ENCODE measurements at places on chromosomes 11 and 22. TPM values are rescaled to one million over a fixed set of nuclear protein-coding genes. Genes with fewer than 3 reads are reported as not detected.

Gene WBP2NL
- not detected for total RNA-seq

Gene BCO2
- 15.3 TPM for total RNA-seq

Gene RIMBP3C
- total RNA-seq = not detected

Gene C2CD3
- total RNA-seq = 22.5 TPM

Gene CREBZF
- total RNA-seq = 133 TPM

Gene DRICH1
- total RNA-seq = 1.4 TPM

Gene LRP4
- total RNA-seq = 21.2 TPM

Gene GRM5
- total RNA-seq = under 0.01 TPM

Gene GLYAT
- not detected for total RNA-seq

Gene MMP27
- not detected for total RNA-seq

DNA sequence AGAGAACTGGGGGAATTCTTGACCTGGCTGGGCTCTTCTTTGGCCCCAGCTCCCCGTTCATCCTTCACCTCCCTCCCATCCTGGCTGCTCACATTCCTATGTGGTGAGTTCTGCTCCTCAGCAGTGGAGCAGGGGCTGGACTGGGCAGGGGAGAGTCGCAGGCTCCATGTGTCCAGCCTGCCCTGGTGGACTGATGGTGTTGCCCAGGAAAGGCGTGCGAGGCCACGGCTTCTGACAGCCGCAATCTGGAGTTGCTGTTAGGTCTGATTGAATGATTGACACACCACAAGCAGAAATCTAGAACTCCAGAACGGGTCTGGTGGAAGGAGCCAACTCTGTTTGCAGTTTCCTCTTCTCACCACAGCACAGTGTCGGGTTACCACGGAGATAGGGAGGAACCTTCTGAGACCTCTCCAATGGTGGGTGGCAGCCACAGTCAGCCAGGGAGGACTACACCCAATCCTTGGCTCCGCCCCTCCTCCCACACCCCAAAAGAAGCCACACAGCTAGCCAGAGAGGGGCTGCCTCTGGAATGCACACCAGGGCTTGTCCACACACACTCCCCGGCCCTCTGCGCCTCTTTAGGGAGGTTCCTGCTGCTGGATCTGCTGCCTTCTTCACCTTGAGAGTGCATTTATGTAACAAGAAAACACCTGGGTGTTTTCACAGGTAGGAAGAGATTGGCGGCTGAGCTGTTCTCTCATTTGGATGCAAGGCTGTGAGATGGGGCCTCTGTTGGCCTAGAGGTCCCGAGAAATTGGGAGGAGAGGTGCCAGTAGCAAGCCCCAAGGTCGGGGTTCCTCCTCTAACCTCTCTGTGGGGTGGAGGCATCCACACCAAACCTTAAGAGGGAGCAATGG lies 56.4 kb upstream of the CD44 start:
- H3K27me3 ChIP-seq = no peaks in the 10 kb centered on the region
- H3K27ac ChIP-seq = peak overlapping the region; percentile 82
- H3K4me3 ChIP-seq = no peak overlapping the region
- H3K4me1 ChIP-seq = peaks cover 12% of the 10 kb centered on the region

GRCh38 chr22:19291218-19291579 lies 320 bp downstream of the CLTCL1 start:
- no peaks in the 10 kb centered on the region for H3K36me3 ChIP-seq
- H3K27ac ChIP-seq = peak overlapping the region; percentile 66
- H3K27me3 ChIP-seq = no peaks in the 10 kb centered on the region

DNA sequence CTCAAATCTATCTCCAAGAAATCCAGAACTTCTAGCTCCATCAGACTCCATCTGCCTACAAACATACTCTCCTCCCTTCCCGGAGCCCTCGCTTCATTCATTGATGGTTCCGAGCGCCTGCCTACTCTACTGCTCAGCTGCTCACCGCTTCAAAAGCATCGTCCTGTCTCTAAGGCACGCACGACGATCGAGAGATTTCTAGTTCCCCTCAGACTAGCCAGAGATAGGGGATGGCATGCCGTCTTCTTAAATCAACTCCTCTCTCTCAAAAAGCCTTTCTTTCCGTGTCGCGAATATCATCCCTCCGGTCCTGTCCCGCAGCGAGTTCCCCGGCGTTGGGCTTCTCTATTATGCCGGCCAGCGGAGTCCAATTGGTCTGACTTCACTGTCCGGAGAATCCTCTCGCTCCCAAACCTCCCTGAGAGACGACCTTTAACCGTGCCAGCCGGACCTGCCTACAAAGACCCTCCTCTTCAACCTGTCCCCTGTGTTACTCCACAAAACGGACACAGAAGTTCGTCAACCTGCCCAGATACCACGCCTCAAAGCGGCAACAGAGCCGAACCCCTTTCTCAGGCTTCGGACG lies 592 bp downstream of the EEF1G start:
- H3K27ac ChIP-seq = peak overlapping the region; percentile 77
- DNase-seq = no peak
- H3K4me3 ChIP-seq = peak overlapping the region; percentile 95
- no peaks in the 10 kb centered on the region for H3K36me3 ChIP-seq
- H3K27me3 ChIP-seq = no peaks in the 10 kb centered on the region

GRCh38 chr11:35178067-35178805 lies 39.3 kb downstream of the CD44 start:
- no peaks in the 10 kb centered on the region for H3K27me3 ChIP-seq
- H3K4me3 ChIP-seq = no peak overlapping the region
- DNase-seq = no peak

DNA sequence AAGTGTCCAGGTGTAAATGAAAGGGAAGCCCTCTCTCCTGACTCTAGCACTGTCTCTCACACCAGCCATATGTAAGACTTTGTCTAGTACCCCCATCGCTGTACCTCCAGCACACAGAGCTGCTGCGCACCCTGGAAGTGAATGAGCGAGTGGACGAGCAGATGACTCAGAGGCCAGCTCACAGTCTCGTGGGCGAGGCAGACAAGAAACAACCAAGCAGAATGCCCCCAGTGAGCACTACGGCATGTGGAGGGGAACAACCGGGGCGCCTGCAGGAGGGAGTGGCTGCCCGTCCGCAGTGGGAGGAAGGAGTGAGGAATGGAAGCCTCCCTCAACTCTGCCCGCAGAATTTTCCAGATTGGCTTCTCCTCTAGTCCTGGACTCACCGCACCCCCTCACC lies 46.4 kb downstream of the MCM5 start:
- no peaks in the 10 kb centered on the region for H3K36me3 ChIP-seq
- peaks cover 5% of the 10 kb centered on the region for H3K4me1 ChIP-seq
- peak overlapping the region; percentile 78 for H3K27ac ChIP-seq
- no peaks in the 10 kb centered on the region for H3K27me3 ChIP-seq
- DNase-seq = peak; percentile 89

DNA sequence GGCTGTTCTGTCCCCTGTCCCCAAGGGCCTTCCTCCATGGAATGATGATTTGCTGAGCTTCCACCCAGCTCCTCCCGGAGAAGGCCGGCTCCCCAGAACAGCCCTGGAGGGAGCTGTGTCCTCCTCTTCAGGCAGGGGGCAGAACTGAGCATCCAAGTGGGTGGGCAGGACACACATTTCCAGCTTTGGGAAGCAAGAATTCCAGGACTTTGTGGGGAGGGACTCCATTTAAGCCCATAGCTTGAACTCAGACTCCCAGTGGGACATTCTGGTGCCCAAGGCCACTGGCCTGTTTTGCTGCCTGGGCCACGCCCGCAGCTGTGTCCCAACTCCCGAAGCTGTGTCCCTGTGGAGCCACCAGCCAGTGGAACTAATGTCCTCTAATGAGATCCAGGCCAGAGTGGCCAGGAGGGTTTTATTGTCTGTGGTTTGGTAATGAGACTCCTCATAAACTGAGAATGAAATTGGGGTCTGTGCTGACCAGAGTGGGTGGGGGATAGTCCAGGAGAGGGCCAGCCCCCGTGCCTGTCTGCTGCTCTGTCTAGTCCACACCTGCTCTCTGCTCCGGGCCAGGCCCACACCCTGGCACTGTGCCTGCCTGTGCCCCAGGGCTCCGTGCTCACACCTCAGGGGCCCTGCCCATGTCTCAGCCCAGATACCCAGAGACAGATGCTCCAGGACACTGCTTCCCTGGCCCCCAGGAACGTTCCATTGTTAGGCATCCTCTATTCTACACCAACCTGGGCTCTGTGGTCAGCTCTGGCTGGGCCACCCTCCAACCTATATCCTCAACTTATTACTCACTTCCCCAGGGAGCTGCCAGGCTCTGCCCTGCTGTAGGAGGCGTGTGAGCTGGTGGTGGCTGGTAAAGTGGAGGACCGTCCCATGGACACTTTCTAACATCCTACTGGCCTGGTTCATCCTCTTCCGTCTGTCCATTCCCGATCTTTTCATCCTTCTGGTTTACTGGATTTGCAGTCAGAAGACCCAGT lies 7.6 kb downstream of the NECTIN1 start:
- H3K4me3 ChIP-seq = no peak overlapping the region
- no peaks in the 10 kb centered on the region for H3K27me3 ChIP-seq
- H3K36me3 ChIP-seq = no peaks in the 10 kb centered on the region
- H3K4me1 ChIP-seq = no peaks in the 10 kb centered on the region

GRCh38 chr22:30801695-30802094 lies 107.0 kb downstream of the OSBP2 start:
- H3K4me3 ChIP-seq = no peak overlapping the region
- no peaks in the 10 kb centered on the region for H3K4me1 ChIP-seq
- no peak for DNase-seq
- no peaks in the 10 kb centered on the region for H3K36me3 ChIP-seq

GRCh38 chr22:31983911-31984656 lies 39.7 kb downstream of the YWHAH start:
- no peak overlapping the region for H3K27ac ChIP-seq
- no peaks in the 10 kb centered on the region for H3K27me3 ChIP-seq
- no peaks in the 10 kb centered on the region for H3K4me1 ChIP-seq
- DNase-seq = no peak

DNA sequence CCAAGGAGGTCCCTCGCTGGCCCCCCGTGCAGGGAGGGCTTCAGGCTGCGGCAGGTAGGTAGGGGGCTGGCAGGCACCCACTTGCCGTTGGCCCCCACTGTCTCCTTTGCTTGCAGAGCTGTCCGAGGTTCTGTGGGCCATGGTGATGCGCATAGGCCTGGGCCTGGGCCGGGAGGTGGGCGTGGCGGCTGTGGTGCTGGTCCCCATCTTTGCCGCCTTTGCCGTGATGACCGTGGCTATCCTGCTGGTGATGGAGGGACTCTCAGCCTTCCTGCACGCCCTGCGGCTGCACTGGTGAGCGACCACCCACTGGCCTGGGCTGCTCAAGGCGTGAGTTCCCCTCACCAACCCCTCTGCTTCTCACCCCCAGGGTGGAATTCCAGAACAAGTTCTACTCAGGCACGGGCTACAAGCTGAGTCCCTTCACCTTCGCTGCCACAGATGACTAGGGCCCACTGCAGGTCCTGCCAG lies 11.6 kb downstream of the TCIRG1 start:
- no peaks in the 10 kb centered on the region for H3K4me1 ChIP-seq
- H3K27ac ChIP-seq = no peak overlapping the region
- DNase-seq = no peak
- no peak overlapping the region for H3K4me3 ChIP-seq

DNA sequence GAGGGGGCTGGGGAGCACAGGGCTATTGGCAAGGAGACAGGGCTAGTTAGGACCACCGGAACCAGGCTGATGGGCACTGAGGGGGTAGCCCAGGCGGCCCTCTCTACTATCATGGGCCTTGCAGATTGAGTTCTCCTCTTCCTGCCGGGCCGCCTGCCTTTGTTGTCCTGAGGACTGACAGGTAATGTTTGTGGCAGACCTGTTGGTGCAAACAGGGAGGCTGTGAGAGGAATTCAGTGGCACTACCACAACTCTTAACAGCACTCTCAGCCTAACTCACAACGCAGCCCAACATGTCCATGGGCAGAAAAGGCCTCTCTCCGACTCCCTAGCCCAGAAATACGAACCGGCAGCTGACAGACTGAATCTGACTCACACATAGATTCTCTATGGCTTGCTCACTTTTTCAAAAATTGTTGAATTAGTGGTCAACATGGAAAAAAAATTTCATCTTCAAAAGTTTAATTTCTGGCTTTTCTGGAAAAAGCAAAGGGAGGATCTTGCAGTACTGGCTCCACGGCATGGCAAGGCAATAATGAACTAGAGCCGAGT lies 11.4 kb downstream of the KCNJ5 start:
- no peak overlapping the region for H3K4me3 ChIP-seq
- no peaks in the 10 kb centered on the region for H3K4me1 ChIP-seq
- no peak for DNase-seq
- H3K27ac ChIP-seq = no peak overlapping the region

DNA sequence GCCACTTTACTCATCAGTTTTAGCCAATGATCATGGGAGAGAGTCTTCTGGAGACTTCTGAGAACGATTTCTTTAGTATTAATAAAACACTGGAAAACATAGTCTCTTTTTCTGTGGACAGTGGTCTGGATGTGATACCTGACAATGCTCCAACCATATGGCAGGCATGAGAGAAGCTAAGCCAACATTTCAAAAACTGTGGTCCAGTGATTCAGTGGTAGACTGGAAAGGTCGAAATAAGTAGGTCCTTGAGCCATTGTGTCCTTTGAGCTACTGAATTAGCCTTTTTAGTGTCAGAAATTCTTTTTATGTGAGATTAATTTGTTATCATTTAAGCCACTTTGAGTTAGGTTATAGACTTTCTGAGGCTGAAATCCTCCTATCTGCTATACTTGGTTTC lies 197.7 kb upstream of the CTSC start:
- no peaks in the 10 kb centered on the region for H3K4me1 ChIP-seq
- no peaks in the 10 kb centered on the region for H3K27me3 ChIP-seq
- DNase-seq = no peak
- H3K36me3 ChIP-seq = no peaks in the 10 kb centered on the region
- no peak overlapping the region for H3K27ac ChIP-seq

GRCh38 chr11:30938171-30938570 lies 352.0 kb upstream of the MPPED2 start:
- H3K4me3 ChIP-seq = no peak overlapping the region
- no peaks in the 10 kb centered on the region for H3K27me3 ChIP-seq
- H3K27ac ChIP-seq = no peak overlapping the region
- no peak for DNase-seq

GRCh38 chr11:77474684-77475060 lies 778 bp upstream of the PAK1 start:
- no peaks in the 10 kb centered on the region for H3K36me3 ChIP-seq
- peak overlapping the region; percentile 50 for H3K4me3 ChIP-seq
- H3K27me3 ChIP-seq = no peaks in the 10 kb centered on the region
- DNase-seq = no peak
- peak overlapping the region; percentile 78 for H3K27ac ChIP-seq
- no peaks in the 10 kb centered on the region for H3K4me1 ChIP-seq

DNA sequence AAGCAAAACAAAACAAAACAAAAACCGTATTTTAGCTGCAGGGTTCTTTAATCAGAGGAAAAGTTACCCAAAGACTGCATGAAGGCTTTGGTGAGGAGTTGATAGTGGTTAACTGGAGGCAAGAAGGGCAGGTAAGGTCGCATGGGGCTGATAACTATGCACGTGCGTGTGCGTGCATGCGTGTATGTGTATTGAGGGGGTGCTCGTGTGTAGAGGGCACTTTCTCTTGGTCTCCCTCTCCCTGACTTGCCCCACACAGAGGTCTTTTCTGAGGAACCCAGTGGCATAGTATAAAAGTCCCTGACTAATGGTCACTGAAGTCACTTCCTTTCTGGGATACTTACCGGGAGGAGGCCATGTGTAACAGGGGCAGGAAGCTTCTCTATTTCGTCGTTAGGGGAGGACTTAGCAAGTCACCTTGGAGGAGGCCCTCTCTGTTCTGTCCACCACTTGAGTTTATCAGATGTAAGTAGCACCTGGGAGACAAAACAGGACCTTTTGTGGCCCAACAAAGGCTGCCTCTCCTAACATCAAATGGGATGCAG lies 20.1 kb upstream of the FCHSD2 start:
- H3K4me3 ChIP-seq = no peak overlapping the region
- no peak overlapping the region for H3K27ac ChIP-seq
- no peak for DNase-seq
- no peaks in the 10 kb centered on the region for H3K4me1 ChIP-seq

- no peak overlapping the region for H3K27ac ChIP-seq
- no peak for DNase-seq
- H3K27me3 ChIP-seq = no peaks in the 10 kb centered on the region
These were observed 981.3 kb downstream of the OPCML start for GRCh38 chr11:132551016-132551415.
